PC-9 (cell line): ENCODE measurements at places on chromosomes 4 and X.

DNA sequence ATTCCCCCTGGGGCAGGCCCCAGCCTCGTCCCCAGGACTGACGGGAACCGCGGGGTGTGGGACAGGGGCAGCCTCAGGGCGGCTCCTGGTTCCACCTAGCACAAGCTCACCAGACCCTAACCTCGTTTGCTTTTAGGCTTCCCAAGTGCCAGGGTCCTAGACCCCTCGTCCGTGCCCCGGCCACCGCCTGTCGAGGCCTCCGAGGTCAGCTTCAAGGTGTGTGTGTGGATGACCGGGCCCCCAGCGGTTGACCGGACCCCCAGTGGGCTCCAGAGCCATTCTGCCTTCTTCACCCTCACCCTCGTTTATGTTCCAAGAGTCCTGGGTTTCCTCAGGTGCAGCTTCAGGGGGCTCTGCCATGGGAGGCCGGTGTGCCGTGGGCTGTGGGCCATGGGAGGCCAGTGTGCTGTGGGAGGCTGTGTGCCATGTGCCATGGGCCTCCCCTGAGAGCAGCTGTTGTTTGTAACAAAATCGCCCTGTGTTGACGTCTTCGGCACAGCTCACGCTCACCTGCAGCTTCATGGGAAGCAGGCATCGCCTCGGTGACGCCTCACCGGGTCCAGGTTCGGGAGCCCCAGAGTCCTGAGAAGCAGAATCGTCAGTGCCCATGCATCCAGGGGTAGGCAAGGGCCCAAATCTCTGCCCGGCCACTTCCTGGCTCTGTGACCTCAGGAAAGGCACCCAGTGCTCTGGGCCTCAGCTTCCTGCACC lies 43.0 kb upstream of the HMX1 start:
- DNase-seq, result no peak

GRCh38 chr4:53228036-53228435 lies 137.8 kb downstream of the SCFD2 start:
- no peak for DNase-seq

GRCh38 chr4:185276036-185276435 lies 66.6 kb downstream of the SNX25 start:
- no peak for DNase-seq

DNA sequence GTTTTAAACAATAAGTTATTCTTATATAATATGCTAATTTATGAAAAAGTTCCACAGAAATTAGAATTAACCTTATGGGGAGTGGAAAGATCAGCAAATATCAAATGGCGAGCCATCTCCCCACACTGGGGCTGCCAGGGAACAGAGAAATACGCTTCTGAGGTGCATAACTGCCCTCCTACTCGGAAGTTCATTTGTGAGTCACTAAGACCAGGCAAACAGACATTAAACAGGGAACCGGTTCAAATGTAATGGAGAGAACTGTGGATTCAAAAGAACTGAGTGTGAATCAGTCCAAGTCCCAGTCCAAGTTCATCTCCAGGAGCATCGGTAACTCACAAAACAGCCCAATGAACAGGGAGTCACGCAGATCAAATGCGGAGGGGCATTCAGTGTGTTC lies 11.4 kb upstream of the S100G start:
- DNase-seq, result no peak

DNA sequence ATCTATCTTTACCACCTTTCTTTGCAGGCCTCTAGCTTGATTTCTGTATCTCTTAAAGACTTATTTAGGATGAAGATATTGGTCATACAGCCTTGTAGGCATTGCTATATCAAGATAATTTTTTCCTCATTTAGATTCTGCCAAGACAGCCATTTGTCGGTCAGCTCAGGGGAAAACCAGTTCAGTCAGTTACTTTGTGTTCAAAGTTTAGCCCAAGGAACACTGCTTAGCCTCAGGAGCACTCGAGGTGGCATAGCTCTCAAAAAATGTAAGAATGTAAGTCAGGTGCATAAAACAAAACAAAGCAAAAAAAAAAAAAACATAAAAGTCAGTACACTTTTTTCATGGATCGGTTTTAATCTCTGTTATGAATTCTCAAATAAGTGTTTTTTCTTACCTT lies 43.4 kb downstream of the NRK start:
- DNase-seq, result peak; percentile 2

DNA sequence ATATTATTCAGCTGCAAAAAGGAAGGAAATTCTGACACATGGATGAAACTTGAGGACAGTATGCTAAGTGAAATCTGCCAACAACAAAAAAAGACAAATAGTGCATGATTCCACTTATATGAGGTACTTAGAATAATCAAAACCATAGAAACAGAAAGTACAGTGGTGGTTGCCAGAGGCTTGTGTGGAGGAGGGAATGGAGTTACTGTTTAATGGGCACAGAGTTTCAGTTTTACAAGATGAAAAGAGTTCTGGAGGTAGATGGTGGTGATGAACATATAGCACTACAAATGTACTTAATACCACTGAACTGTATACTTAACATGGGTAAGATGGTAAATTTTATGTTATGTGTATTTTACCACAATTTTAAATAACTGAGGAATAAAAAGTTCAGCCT lies 212.0 kb upstream of the KLF3 start:
- DNase-seq, result no peak

- no peak for DNase-seq
These were observed 30.7 kb downstream of the MSN start for GRCh38 chrX:65697915-65698796.

- DNase-seq, result no peak
These were observed 264.4 kb upstream of the ITM2A start for GRCh38 chrX:79631526-79631925.

DNA sequence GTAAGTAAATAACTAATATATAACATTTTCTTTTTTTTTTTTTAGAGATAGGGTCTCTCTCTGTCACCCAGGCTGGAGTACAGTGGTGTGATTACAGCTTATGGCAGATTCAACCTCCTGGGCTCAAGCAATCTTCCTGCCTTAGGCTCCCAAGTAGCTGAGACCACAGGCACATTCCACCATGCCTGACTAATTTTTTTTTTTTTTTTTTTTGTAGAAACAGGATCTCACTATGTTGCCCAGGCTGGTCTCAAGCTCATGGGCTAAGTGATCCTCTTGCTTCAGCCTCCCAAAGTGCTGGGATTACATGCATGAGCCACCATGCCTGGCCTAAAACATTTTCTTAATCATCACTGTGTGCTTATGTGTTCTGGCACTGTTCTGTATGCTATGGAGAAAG lies 32.8 kb downstream of the MGARP start:
- DNase-seq, result no peak

- no peak for DNase-seq
These were observed 10.8 kb upstream of the HHIP start for GRCh38 chr4:144634978-144635747.

DNA sequence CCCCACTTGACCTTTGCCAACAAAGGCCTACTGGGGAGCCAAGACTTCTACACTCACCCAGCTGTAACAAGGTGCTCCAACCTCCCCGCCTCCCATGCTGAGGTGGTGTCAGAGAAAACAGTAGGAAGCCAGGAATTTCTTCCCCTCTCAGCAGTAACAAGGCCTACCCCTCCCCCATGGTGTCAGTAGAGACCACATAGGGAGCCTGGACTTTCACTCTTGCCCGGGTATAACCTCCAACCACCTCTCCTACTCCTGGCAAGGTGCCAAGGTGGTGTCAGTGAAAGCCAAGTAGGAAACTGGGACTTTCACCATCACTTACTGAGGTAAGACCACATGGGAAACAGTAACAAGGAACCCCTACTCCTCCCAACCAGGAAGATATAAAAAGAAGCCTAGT lies 93.1 kb downstream of the SLC16A2 start:
- DNase-seq, result no peak

- DNase-seq, result no peak
These were observed 5.8 kb downstream of the MID1IP1 start for GRCh38 chrX:38806875-38807621.

DNA sequence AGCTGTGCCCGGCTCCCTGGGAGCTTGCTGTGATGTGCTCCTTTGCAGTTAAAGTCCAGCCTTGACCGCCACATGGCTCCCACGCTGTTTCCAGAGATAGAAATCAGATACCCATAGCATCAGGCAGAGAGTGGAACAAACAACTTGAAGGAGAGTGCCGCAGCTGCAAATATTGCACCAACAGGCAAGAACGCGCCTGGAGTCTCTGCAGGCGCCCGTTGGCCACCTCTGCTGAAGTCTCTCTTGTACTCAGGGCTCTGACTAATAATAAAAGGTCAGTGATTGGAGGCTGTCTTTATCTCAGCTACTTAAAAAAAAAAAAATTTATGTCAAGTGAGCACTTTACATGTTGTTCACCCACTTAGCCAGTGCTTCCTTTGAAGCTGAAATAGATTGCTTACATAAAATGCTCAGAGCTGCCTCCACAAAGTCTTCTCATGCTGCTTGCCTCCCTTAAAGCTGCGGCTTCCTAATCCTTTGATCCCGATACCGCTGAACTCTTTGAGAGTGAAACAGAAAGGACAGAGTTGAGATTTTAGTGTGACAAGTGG lies 30.9 kb upstream of the TENM3 start:
- DNase-seq, result no peak

- no peak for DNase-seq
These were observed 7.1 kb downstream of the TBX22 start for GRCh38 chrX:80021621-80022020.

- DNase-seq, result no peak
These were observed 152.0 kb upstream of the SLC4A4 start for GRCh38 chr4:71186566-71187403.

- no peak for DNase-seq
These were observed 285.7 kb upstream of the TRAM1L1 start for GRCh38 chr4:117370944-117371668.

- no peak for DNase-seq
These were observed 48.0 kb downstream of the MAGEA9 start for GRCh38 chrX:149829751-149830191.

DNA sequence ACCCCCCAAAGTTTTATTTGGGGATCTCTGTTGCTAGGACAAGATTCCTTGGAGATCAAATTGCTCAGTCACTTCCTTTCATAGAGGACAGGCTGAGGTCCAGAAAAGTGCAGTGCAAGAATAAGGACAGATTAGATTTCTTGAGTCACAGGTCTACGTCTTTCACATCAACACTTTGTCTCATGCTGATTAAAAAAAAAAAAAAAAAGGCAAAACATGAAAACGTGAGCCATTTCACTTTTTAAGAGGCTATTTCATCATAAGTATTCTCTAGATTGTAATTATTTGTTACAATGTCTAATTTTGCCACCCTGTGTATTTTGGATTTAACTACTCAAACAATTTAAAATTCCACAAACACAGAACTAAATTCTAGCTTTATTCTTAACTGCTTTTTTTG lies 647.0 kb downstream of the TRAM1L1 start:
- no peak for DNase-seq

- no peak for DNase-seq
These were observed 88.6 kb downstream of the IRF2 start for GRCh38 chr4:184385705-184386141.

DNA sequence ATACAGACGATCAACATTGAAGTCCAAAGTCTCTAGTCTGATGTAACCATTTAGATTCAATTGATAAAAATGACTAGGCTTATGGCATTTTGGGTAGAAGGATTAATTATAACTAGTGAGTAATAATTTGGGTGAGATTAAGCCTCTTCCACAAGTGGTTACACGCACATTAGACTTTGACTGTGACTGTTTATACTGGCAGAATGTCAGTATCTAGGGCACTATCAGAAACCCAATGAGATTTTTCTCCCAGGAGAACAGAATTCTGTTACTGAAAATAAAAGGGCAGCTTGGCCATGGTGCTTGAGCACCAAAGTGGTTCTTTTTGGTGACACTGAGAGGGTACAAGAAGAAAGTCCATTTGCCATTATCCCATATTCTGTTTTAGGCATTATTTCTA lies 3.3 kb downstream of the PLS3 start:
- no peak for DNase-seq

- no peak for DNase-seq
These were observed 329.1 kb upstream of the SMIM31 start for GRCh38 chr4:164424846-164425245.

GRCh38 chr4:56743550-56743949 lies 62.5 kb upstream of the HOPX start:
- DNase-seq, result peak; percentile 86

DNA sequence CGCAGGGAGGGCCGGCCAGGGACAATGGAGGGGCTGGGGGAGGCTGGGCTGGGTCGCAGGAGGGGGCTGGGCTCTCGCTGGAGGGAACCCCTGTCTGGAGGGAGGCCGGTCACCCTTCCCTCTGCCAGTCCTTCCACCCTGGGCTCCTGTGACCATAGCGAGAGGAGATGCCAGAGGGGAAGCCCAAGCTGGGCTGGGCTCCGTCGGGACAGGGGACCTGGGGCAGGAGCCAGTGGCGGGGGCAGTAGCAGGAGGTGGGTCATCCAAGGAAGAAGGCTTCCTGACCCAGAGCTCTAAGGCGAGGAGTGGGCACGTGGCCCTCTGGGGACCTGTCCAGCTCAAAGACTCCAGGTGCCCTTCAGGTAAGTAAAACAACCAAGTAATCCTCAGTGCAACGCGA lies 16.9 kb downstream of the CTAG1B start:
- no peak for DNase-seq

- DNase-seq, result no peak
These were observed 48.6 kb upstream of the RASSF6 start for GRCh38 chr4:73668782-73669201.

- peak; percentile 56 for DNase-seq
These were observed 52.9 kb upstream of the HPF1 start for GRCh38 chr4:169810325-169811323.

DNA sequence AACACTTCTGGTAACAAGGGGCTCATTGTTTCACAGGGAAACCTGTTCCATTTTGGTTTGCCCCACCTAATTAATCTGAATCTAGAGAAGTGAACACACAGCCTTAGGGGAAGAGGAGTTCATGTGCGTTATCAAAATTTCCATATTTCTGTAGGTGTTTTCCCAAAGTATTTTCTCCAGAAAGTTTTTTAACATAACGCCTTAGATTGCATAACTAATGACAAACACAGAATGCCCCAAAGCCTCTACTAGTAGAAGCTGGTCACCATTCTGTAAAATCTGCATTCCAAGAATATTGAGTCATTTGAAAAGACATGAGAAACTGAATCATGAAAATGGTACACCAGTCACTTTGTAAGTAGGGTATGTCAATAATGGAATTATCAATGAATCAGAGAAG lies 41.1 kb downstream of the IL13RA2 start:
- peak; percentile 91 for DNase-seq

DNA sequence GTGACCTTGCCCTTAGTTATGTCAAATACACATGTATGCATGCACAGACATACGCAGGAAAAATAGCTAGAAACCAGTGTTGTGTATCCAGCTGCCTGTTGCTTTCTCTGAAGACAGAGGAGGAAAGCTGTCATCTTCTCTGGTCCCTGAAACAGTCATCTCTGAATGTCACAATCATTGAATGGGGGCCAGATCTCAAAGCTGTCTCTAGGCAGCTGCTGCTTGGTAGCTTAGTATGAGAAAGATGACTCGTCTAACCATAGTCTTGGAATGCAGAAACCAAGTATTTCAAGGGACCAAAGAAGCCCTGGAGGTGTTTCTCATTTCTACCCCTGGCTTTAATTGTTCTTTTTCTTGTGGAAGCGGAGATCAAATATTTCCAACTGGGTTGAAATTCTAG lies 4.0 kb downstream of the GRIA3 start:
- no peak for DNase-seq

- DNase-seq, result peak; percentile 34
These were observed 56.6 kb upstream of the HELT start for GRCh38 chr4:184961660-184962059.
